ENCODE measurements at places on chromosomes 13 and 19. TPM values are rescaled to one million over a fixed set of nuclear protein-coding genes. Genes with fewer than 3 reads are reported as not detected.

DNA sequence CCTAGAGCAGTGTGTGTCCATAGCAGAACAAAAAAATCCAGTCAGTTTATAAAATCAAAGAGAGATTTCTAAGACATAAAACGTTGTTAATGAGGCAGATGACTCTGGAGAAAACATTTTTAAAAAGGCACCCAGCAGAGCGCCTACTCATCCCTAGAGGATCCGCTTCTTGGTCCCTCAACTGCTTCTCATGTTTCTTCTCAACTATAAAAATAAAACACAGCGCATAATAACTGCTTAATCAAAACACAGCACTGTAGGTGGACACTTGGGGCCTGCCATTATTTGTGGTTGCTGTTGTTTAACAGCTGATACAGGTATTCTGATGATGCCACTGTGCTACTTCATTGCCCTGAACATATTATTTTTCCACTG, 347.9 kb downstream of the FGF9 start:
- DNase-seq: no peak

- DNase-seq: no peak
Measured at GRCh38 chr19:29658221-29658991, 6.9 kb upstream of the PLEKHF1 start.

DNA sequence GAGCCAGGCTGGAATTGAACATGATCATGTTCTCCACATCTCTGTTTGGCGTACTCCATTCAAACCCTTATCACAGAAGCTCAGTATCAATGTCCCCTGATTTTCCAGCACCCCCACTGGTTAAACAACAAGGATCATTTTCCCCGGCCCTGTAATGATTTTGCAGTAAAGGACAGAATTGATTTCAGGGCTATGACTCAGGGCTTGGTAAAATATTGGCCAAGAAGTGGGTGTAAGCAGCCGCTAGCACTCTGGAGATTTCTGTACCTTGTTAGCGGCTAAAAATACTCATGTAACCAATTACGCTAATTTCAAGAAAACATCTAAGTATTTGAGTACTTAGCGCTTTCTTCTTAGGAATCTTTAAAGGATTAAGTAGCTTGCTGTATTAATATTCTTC, 69.5 kb upstream of the FNDC3A start:
- DNase-seq: no peak

GRCh38 chr13:41296879-41297646, 14.0 kb upstream of the NAA16 start:
- no peak for DNase-seq

- DNase-seq: no peak
Measured at GRCh38 chr19:30135093-30135757, 193.2 kb downstream of the URI1 start.

DNA sequence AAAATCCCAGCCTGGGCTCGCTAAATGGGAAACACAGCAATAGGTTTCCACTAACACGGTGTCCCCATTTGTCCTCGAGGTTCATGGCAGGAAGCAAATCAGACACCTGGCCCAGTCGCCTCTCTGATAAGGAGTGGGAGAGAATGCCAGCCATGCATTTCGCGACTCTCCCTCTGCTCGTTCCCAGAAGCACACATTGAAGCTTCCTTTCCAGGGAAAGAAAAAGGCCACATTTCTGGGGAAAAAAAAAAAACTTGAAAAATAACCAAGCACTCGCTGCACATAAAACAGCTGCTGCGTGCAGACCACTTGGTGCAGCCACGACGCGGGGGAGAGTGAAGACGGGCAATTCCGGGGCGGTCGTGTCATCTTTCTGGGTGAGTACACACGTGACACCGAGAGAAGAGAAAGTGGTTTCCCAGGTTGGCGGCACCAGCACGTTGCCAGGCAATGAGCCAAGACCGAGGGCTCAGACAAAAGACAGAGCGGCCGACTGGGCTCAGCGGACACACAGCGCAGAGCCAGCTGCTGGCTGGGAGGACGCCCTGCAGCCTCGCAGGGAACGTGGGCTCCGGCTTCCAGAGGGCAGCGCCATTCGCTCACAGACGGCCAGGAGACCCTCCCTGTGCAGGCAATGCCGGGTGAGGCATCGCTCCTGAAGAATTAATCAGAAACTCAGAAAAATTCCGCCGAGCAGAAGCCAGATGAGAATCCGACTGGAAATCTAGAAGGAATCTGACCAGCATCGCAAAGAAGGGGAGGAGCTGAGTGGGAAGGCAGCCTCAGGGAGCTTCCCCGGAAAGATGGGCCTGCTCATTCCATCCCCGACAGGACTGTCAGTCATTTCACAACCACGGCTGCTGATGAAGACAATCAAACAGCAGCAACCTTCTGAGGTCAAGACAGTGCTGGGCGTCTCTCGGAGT, 83.2 kb upstream of the IRS2 start:
- DNase-seq: peak; percentile 16

APOC4 gene
- total RNA-seq: not detected

DNA sequence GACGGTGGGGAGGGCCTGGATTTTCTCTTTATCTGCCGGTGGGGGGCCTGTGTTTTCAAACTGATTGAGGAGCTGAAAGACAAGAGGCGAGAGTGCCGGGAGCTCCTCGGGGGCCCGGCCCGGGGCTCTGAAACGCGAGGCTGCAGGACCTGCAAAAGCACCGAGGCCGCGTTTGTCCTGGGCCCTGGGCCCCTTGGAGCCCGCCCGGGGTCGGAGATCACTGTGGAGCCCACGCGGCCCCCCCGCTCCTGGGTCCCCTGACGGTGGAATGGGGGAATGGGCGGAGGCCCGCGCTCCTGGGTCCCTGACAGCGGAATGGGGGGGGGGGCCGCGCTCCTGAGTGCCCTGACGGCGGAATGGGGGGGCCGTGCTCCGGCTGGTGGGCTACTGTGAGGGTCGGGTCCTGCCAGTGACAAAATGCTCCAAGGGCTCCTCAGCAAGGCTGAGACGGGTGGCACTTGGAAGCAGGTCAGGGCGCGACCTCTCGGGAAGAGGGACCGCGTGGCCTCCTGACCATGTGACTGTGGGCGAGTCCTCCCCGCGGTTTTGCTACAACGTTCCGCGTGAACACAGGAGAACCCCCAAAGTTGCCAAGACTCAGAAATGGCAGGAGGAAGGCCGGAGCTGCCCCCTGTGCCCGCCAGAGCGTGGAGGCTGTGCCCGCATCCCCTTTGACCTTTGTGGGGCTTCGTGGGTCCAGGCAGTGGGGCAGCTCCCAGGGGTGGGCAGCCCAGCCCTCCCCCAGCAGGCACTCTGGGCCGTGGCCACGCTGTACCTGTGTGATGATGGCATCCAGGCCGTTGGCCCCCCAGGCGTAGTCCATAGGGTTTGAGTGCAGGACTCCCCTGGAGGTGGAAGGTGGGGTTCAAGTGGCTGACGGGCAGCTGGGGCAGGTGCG, 9.5 kb downstream of the FGF22 start:
- DNase-seq: no peak

NOVA2 gene
- total RNA-seq: 17.5 TPM

DNA sequence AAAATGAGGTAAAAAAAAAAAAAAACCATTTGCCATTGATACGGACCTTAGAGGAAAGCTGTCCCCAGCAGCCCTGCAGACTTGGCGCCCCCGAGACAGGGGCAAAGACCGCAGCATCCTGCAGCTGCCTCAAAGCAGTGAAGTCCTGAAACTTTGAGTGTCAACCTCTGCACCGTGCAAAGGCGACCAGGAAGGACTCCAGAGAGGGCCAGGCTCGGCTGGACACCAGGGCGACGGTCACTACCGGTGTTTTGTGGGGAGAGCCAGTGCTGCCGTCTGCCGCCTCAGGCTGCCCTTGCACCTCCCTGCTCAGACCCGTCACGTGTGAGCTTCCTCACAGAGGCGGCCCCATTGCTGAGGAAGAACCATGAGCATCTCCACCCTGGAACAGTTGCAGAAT, 146.7 kb upstream of the SPACA7 start:
- DNase-seq: no peak

DNA sequence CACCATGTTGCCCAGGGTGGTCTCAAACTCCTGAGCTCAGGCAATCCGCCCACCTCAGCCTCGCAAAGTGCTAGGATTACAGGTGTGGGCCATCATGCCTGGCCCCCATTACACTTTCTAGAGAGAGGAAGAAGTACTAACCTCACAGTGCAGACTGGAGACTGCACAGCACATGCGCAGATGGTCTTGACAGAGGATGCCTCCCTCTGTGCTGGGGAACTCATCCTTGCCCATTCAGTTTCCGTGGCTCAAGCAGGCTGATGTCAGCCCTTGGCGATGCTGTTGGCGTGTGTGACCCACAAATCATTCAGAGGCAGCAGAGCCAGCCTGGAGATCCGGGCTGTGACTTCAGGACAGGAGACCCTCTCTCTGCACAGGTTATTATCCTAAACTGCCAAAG, 14.6 kb upstream of the FFAR2 start:
- no peak for DNase-seq

- DNase-seq: no peak
Measured at GRCh38 chr19:4338441-4339355, at the start of gene STAP2. STAP2 (minus strand) TSS chr19:4338827; CDS start chr19:4338753, 74 bp downstream.

GRCh38 chr13:53357582-53357981, 329.0 kb downstream of the OLFM4 start:
- DNase-seq: no peak

DNA sequence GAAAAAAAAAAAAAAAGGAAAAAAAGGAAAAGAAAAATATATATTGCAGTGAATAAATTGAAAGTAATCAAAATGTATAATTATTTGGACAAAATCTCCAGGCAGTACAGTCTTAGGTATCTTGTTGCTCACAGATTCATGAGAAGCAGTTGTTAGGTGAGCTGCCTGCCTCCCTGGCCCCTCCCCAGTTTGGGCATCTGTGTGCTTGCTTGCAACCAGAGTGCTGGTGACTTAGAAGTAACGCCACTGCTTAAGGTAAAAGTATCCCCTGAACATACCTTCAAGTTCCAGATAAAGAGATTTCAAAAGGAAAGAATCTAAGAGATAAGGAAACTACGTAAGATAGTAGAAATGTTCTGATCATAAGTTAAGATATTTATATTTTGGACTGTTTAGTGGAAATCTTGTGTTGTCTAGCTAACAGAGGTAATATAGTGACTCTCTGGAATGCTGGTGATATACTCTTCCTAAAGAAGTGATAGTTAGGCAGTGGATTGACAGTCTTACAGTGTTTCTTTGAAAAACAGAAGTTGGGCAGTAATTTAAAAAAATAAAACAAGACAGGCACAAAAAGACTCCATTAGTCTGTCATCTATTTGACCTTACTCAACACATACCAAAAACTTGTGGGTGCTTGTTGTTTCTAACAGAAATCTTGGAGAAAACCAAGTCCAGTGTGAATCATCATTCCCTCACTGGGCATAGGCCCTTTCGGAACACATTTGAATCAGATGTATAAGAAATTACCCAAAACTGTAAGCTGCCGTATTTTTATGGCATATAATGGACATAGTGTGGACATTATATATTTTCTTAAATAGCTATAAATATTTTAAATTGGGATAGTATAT, 38.3 kb upstream of the KCTD4 start:
- DNase-seq: no peak

GRCh38 chr13:108915095-108915633, 285.8 kb downstream of the MYO16 start:
- no peak for DNase-seq

GRCh38 chr13:49625392-49626079, 2.8 kb upstream of the ARL11 start:
- DNase-seq: no peak

DNA sequence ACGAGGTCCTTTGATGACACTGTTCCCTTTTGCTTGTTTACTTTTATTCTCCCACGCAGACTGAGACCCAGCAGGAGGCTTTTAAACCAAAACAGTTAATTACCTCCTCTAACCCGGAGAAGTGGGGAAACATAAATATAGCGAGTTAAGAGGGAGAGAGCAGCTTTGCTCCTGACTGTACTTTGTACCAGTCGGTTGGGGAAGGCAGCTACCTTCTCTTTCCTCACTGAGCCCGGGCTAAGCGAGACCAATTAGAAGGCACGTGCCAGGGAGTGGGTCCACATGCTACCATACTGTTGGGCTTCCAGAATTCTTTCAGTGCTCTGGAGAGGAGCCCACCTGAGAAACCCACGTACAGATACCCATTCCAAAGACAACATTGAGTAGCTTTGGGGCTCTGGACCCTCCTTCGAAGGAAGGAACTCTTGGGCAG, 124.2 kb downstream of the ZIC5 start:
- no peak for DNase-seq

DNA sequence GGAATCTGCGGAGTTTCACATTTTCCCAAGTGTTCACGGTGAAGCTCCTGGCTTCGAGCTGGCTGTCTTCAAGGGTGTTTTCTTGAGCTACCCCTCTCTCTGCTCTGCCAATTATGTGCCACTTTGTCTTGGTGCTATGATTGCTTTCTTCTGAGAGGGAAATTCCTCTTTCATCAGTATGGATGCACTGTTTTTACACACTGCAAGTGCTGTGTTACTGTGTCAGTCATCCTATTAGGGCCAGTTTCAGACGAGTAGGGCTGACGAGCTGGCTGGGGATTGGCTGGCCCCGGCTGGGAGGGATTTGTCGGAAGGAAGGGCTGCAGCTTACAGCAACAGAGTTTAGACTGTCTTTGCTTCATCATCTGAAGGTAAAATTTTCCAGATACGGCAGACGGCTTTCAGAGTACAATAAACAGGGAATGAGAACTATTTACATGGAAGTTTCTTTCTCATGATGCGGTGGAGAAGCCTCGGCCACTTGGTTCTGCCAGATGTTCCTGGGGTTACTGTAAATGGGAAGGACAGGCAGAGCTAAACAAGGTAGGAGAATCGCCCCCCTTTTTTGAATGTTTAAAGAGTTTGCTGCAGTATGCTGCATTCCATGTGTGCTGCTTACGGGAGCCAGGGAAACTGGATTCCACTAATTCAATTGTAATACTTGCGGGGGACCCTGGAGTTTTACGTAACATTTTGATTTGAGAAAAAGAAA, at the start of gene MBNL2:
TSS of gene MBNL2 (plus strand) at position 345 of the 712 bp plus-strand sequence. CDS start 53,903 bp downstream, outside the sequence.
- peak; percentile 95 for DNase-seq

DNA sequence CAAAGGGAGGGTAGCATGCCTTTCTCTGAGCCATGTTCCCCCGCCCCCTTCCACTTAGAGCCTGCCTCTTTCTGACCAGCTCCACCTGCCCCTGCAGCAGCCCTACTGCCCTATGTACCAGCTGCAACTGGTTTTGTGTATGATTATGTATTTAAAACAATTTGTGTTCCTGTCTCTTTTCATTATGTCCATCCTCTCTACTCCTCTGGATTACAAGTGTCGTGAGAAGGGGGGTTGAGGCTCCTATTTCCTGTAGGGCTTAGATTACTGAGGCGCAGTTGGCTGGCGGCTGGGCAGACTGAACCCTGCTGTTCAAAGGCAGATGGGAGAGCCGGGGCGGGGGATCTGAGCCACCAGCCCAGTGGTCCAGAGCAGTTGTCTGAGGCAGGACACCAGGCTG, 213.3 kb downstream of the KCNRG start:
- no peak for DNase-seq

DNA sequence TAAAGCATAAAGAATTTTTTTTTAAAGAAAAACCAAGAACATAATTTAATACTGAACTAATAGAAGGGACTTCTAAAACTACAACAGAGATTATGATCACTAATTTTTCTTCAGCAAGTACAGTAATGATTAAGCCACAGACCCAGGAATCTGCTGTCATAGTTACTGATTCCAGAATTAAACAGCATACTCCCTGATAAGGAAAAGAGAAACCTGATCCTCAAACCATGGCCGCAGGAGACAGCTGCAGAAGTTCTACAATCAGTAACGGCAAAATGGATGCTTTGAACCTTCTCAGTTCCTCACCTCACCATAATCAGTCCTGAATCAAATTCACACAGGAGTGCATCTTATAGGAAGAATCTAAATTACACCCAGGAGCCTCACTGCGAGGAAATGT, 939.0 kb upstream of the SLITRK1 start:
- DNase-seq: no peak

GRCh38 chr13:112991609-112992008, 22.6 kb downstream of the MCF2L start:
- DNase-seq: no peak

ZNF460 gene
- total RNA-seq: 165 TPM

- DNase-seq: no peak
Measured at GRCh38 chr19:2043961-2044708, 6.9 kb downstream of the MKNK2 start.
